Stimulated activated CD4-positive, alpha-beta T cell treated with anti-CD3 and anti-CD28 coated beads, TNF-alpha, amount 100 ng/mL, for 48 hours (primary cell): ENCODE measurements at places on chromosomes 1 and 21.

DNA sequence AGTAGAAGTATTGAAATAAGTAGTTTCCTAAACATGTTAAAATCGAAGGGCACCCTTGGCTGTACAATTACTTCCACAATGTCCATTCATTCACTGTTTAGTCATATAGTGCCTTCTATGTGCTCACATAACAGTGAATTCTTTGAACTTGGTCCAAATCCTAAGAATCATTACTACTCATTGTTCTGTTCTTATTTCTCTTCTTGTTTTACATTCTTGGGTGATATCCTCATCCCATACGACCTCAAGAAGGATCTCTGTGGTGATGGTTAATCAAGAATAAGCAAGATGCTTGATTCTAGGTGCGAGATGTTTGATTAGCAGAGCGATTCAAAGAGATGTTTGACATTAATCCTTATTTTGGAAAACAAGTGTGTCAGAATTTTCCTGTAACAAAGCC lies 667.4 kb upstream of the ZP4 start:
- DNase-seq, result no peak

DNA sequence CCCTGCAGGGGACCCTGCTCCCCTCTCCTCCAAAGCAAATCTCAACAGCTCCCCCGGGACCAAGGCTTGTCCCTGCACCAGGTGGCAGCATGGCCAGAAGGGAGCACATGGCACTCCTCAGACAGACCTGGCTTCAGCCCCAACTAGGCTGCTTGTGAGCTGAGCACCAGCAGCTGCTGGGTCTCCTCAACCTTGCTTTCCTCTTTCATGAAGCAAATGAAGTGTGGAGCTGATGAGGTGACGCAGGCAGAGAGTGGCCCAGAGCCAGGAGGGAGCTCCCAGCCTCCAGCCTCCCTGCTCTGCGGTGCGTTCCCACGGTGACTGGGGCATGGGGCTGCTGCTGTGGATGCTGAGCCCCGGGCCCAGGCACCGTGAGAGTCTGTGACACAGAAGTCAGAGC lies 34.0 kb downstream of the MEGF6 start:
- no peak for DNase-seq

GRCh38 chr21:26776310-26777021 lies 68.7 kb downstream of the ADAMTS1 start:
- DNase-seq, result no peak

DNA sequence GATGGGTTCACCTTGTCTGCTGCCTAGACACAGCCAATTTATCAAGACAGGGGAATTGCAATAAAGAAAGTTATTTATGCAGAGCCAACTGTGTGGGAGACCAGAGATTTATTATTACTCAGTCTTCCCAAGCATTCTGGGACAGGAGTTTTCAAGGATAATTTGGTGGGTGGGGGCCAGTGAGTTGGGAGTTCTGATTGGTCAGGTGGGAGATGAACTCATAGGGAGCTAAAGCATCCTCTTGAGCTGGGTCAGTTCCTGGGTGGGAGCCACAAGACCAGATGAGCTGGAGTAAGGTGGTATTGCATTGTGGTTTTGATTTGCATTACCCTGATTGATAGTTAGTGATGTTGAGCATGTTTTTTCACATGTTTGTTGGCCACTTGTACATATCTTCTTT lies 86.1 kb downstream of the PRKAB2 start:
- DNase-seq, result no peak

DNA sequence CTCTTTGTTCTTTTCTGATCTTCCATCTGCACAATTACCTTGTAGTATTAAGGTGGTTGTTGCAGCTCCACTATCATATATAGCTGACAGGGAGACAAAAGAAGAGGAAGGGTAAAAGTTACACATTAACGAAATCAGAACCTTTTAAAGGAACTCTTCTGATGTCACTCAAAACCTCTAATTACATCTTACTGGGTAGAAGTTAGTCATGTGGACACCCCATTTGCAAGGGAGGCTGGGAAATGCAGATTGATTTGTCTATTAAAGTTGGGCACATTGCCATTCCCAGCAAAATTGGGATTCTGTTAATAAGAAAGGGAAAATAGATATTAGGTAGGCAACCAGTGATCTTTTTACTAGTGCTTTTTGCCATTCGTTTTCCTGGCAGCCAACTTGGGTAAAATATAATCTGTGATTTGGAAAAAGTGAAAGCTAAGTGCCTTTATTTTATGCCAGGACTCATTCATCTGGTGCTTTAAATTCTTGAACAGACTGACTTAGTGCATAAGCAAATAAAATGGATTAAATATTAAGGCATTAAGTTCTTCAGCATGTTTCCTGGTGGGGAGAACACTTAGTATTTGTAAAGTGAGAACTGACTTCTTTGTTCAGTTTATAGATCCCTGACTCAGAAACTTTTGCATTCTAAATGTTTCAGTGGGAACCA lies 71.3 kb downstream of the DNM3 start:
- no peak for DNase-seq

DNA sequence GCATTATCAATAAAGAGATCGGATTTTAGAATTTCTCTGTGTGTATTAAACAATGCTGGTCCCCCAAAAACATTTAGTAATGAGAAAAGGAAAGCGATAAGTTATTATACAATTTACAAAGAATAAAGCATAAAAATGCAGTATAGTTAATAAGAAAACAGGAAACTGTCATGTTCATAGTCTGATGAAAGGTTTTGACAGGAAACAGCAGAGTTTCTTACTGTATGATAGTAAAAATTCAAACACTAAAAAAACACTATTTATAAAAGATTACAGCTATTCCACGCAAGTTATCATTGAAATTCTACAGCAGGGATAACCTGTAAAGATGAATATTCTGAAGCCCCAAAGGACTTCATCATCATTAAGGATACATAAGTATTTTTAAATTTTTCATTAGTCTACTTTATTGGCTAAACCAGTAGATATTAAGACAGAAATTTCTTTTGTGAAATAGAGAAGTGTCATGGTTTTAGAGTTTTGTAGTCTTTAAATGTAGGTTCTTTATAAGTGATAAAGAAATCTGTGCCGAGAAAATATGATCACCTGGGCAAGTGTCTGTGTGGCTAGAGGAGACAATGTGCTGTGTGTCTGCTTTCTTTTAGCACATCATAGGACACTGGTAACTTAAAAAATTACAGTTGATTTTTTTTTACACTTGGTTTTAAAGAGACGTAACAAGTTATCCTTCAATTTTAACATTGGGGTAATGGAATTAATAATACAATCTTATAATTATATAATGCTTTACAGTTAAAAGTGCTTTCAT lies 49.7 kb upstream of the GFI1 start:
- DNase-seq, result no peak

DNA sequence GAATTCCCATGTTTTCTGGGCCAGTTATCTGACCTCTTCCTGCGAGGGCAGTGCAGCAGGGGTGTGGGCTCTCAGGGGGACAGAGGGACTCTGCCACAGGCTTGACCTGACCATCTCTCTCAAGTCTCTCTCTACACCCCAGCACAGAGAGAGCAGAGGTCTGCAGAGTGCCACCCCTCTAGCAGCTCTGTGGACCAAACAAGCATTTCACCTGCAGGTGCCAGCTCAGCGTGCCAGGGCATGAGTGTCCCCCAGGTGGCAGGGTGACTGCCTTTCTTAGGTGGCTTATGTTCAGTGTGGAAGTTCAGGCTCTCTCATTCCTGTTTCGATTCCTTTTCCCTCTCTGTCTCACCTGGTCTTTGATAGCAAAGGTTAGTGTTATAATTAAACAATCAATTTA lies 191.3 kb downstream of the CACNA1E start:
- DNase-seq, result no peak

DNA sequence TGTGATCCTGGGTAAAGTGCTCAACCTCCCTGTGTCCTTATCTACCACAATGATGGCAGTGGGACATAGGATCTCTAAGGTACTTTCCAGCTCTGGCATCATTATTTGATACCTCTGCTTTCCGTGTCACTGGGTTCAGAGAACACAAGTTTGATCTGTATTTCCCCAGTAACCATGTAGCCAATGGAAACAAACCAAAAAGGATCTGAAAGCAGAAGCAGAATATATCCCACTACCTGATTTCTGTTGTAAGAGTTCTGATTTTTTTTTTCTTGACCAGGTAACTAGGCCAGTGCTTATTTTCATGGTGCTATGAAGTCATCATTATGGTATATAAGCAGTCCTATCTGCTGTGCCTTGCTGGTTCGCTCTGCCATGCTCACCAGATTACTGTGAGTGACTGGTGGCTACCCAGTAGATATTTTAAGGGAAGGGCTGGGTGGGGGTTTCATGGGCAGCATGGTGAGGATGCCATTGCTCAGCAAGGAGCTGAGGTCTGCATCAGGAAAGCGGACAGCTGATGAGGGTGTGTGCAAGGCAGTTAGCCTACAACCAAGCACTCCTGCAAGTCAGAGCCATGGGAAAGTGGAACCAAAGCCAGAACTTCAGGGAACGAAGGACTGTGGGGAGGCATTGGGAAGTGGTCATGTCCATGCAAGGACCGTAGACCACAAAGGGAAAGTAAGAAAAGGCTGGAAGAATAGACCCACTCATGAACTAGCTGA lies 104.9 kb upstream of the EDEM3 start:
- no peak for DNase-seq

- no peak for DNase-seq
Measured at GRCh38 chr1:39214714-39214997, 10.2 kb downstream of the MACF1 start.

- DNase-seq, result no peak
Measured at GRCh38 chr1:177873238-177873637, 96.6 kb downstream of the SEC16B start.

DNA sequence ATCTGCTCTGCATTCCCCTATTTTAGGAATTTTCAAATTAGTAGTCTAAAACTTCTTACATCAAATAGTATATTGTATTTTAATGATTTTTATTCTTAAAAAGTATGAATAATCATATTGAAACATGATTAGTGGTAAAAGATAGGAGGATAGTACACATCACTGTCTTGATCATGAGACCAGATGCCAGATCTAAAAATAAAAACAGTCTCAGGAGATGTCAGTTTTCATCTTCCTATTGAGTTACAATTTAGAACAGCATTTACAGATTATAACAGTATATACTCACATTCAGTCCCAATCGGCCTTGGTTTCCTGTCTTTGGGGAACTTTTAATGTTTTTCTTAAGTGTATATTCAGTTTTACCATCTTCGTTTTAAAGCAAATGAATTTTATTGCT lies 95.9 kb downstream of the USP25 start:
- no peak for DNase-seq

GRCh38 chr1:92730476-92730875 lies 54.4 kb downstream of the EVI5 start:
- DNase-seq, result no peak

- no peak for DNase-seq
Measured at GRCh38 chr1:203305809-203306088, 430 bp downstream of the BTG2 start.

- no peak for DNase-seq
Measured at GRCh38 chr1:230540421-230541155, 101.7 kb upstream of the COG2 start.

DNA sequence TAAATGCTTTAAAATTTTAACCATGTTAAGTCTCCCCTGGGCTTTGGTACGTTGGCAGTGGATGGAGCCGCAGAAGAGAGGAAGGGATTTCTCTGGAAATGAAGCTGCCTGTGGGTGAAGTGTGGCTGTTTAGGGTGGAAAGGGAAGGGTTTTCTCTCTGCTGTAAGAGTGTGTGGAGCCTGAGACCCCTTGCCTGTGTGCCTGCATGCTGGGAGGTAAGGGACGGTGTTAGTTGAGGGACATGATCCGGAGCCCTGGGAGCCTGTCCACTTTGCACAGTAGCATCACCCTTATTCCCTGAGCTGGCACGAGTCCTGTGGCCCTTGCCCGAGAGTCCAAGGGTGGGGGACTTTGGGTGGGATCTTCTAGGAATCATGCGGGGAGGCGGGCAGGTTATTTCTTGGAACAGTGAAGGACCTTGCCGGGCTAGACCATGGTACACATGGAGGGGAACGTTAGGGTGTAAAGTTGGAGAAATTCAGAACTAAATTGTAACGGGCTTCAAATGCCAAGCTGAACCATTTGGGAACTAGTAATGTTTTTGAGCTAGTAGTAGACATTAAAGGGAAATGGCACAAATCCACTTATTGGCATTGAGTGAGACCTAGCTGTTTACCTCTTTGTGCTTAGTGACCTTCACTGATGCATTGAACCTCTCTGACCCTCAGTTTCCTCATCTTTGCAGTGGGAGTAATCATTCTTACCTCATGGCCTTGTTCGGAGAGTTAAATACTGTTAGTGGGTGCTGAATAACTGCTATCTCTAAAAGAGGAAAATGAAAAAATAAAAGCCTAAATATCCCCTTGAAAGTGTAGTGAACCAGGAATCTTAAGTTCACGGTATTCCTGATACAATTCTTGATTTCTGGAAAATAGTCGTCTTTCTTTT lies 3.5 kb downstream of the GALNT2 start:
- DNase-seq, result no peak

DNA sequence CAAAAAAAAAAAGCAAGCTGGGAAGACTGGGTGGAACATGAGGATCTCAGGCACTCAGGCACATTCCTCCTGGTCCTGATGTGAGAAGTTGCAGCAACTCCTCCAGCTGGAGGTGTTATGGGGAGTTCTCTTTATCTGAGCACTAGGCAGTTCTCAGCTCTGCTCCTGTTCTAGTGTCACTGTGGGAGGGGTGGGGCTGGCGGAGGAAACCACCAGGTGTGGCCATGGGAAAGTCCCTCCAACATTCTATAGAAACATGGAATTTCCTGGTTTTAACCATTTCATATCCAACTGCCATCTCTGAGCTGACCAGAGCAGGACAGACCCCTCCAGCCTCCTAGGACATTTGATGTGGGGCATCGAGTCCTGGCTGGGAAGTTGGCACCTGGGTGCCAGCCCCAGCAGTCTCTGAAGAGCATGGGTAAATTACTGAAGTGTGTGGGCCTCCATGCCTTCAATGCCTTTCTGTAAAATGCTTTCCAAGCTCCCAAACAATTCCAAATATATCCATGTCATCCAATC lies 804 bp upstream of the IKBKE start:
- no peak for DNase-seq

DNA sequence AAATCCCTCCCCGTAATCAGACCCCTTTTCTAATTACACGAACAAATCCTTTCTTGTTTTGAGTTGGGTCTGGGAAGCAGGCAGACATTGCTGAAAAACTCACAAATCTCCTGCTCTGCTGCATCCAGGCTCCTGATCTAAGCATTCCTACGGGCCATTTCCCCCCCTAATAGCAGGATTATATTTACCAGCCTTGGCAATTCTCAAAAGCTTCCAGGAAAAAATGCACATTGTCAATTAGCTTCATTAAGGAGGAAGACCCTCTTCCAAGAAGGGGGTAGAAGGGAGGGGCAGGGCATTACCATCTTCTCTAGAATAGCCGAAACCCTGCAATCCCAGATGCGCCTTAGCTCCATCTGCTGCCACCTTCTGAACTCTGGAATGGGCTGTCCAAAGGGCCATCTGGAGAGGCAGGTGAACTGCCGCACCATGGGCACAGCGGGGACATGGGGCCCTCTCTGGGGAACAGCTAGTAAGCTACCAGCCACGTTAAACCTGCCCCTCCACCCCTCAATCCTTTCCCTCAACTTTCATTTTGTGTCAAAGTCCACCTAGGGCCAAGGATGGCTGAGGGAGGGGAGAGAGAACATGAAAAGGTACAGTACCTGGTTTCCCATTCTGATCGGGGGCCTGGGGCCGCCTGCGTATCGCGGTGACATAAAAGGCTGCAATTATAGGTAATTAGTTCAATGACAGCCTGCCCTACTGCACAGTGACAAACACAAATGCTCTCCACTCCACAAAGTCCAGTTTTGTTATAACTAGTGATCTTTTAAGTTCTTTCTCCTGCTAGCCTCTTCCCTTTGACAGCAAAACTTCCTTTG lies 56.8 kb downstream of the MRPL37 start:
- DNase-seq, result no peak

GRCh38 chr1:14320518-14320917 lies 278.0 kb upstream of the KAZN start:
- no peak for DNase-seq

GRCh38 chr1:153390938-153391710 lies at the start of gene S100A8:
Gene S100A8 (minus strand): TSS chr1:153391073. CDS start chr1:153390535, 538 bp downstream.
- DNase-seq, result no peak
